ENCODE measurements at places on chromosomes 1 and 21.
A peak's percentile ranks its signal among the peaks of the same experiment; 100 is the strongest.

GRCh38 chr1:150555971-150556865 lies 7.0 kb downstream of the ADAMTSL4 start:
- DNase-seq: no peak

GRCh38 chr1:34164771-34165391 lies at the start of gene CSMD2:
Gene CSMD2 (minus strand): TSS chr1:34165230. CDS start chr1:34165097, 133 bp downstream.
- no peak for DNase-seq

GRCh38 chr1:225299624-225300023 lies 128.2 kb downstream of the LBR start:
- no peak for DNase-seq

DNA sequence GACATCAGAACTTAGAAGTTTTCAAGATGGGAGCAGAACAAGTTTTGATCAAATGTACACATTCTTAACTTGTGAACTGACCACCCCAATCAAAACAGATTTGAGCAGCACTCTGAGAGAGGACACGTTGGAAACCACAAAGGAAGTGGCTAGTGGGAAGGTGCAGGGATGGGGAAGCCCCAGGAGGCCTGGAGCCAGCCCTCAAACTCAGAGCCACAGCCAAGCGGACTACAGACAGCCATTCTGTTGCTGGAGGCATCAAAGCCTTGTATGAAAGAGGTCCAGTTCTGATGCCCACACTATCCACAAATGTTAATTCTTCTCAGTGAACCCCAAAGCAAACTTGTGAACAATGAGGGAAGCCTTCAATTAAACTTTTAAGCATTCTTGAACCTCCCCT lies 143.6 kb upstream of the RAB4A start:
- DNase-seq: no peak

- no peak for DNase-seq
Observed at GRCh38 chr1:111990878-111991718, 1.6 kb upstream of the KCND3 start.

DNA sequence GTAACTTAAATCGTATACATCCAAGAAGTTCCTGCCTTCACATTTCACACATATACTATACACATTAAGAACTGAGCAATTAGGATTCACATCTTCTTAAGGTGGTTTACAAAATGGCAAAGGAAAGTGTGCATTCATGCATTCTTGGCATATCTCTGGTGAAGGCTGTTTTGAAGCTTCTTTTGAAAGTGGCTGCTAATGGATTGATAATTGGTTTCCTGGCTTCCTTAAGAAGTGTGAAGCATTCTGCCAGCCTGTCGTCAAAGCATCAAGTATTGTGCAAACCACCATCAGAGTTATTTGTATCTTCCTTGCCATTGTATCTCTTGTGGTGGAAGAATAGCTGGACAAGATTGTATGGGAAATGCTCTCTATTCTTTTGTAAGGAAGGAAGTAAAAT lies 95.1 kb upstream of the HMGB4 start:
- no peak for DNase-seq

DNA sequence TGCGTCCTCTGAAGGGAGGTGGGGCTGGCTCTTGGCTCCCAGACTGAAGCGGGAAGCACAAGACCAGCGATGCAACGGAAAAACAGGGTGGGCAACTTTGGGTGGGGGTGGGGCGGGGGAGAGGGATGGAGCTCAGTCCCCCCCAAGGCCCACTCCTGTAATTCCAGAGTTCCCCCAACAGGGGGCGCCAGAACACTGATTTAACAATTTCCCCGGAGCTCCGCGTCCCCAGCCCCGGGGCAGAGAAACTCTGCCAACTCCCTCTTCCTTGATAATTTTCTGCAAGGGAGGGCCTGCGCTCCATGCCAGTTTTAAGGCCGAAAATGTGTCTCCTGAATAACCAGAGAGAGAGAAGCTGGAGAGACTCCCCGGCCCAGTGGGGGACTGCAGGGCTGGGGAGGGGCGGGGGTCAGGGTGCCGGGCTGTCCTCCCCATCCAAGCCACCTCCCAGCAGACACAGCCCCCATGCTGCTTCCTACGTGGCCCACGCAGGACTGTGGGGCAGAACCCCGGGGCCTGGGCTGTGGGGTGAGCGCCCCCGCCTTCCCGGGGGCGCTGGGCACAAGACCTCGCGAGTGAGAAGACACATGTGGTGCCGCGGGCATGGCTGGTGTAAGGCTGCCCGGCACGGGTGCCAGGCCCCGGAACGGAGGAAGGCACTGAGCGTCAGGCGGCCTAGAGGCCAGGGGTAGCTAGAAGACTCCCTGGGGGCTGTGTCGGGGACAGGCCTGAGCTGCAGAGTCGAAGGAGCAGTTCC lies 51.4 kb downstream of the KIF21B start:
- DNase-seq: peak; percentile 37

- DNase-seq: no peak
Observed at GRCh38 chr1:112457241-112457640, 51.5 kb upstream of the WNT2B start.

DNA sequence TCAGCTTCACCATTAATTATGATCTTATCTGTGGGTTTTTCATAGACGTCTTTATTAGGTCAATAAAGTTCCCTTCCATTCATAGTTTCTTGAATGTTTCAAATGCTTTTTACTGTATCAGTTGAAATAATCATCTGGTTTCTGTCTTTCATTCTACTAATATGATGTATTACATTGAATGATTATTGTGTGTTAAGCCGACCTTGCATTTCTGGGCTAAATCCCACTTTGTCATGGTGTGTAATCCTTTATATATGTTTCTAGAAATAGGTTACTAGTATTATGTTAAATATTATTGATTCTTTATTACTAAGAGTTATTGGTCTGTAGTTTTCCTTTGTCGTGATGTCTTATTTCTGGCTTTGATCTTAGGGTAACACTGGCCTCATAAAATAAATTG lies 134.9 kb downstream of the FASLG start:
- DNase-seq: no peak

DNA sequence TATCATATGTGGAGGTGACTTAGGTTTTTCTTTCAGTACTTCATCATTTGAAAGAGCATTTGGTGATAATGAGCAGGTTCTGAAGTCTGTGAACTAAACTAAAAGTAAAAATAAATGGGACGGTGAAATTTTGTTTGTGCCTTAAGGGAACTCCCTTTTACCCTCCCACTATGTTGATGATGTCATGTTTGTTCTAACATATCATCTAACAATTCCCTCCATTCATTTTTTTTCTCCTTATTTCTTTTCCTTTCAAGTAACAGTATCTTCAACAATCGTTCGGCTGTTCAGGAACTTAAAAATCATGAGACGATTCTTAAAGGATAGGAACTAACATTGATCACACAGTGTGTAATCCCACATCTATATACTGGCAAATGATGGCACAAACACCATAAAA lies 30.0 kb upstream of the IRF2BP2 start:
- DNase-seq: no peak

GRCh38 chr1:221736714-221737113 lies 5.2 kb downstream of the DUSP10 start:
- DNase-seq: no peak

DNA sequence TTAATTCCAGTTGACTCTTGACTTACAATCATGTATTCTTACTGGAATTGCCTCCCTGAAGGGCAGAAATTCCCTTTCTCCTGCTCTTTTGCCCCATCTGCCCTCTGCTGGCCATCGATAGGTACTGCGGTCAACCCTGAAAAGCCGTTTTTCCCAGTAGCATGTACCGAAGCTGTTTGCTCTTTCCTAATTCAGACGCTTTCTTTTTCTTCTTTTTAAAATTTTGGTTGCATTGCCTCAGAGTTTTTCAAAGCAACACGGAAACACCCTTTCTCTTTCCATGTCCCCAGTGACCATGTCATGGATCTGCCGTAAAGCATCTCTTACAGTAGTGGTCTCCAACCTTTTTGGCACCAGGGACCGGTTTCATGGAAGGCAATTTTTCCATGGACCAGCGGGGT lies 164.2 kb upstream of the C1orf21 start:
- peak; percentile 29 for DNase-seq

Data from stimulated activated CD4-positive, alpha-beta T cell treated with anti-CD3 and anti-CD28 coated beads, TNF-alpha, amount 100 ng/mL, for 24 hours (primary cell).